ENCODE measurements at places on chromosomes 6 and 20.

- no peak for DNase-seq
These were observed 661 bp downstream of the FNDC11 start for GRCh38 chr20:63554361-63555278.

GRCh38 chr20:41094353-41095055 lies 42.8 kb upstream of the PLCG1 start:
- no peak for DNase-seq

- DNase-seq, result no peak
These were observed 555 bp upstream of the ZBTB46 start for GRCh38 chr20:63831646-63831992.

GRCh38 chr6:49648036-49648435 lies 11.4 kb upstream of the RHAG start:
- DNase-seq, result no peak

DNA sequence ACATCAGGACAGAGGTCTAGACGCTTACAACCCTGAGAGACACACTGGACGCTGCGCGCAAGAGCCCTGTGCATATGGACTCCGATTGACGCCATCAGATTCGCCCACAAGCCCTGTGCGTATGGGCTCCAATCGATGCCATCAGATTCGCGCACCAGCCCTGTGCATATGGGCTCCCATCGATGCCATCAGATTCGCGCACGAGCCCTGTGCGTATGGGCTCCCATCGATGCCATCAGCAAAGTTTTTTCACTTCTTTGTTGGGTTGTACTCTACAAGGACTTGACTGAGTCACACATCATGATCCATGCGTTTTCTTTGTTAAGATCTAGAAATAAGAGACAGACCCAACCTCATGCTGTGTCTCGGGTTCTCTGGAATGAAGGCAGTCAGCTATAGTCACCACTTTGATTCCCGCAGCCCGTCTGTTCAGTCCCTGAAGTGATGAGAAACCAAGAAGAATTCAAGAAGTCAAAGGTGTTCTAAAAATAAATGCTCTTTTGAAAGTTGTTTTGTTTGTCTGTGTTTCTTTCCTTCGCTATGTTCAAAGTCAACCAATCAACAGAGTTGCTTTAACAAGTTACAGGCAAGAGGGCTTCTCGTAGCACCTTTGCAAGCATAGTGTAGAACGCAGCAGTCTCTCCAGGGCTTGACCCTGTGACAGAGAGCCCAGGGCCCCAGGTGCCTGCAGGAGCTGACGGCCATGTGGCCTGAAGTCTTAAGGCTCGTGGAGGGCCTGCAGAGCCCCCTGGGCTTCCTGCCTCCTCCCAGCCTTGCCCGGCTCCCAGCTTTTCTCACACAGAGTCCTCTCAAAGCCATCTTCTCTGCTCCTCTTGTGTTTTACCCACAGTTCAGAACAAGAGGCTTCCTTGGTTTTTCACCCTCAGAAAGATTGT lies 7.9 kb downstream of the RPS6KA2 start:
- DNase-seq, result no peak

GRCh38 chr6:22064558-22064957 lies 232.3 kb downstream of the PRL start:
- no peak for DNase-seq

Measured in D721Med (cell line).